ENCODE measurements at places on chromosomes 1 and 21. TPM values are rescaled to one million over a fixed set of nuclear protein-coding genes. Genes with fewer than 3 reads are reported as not detected.

- no peak for DNase-seq
Observed at GRCh38 chr1:205701420-205701819, 21.1 kb upstream of the SLC45A3 start.

DNA sequence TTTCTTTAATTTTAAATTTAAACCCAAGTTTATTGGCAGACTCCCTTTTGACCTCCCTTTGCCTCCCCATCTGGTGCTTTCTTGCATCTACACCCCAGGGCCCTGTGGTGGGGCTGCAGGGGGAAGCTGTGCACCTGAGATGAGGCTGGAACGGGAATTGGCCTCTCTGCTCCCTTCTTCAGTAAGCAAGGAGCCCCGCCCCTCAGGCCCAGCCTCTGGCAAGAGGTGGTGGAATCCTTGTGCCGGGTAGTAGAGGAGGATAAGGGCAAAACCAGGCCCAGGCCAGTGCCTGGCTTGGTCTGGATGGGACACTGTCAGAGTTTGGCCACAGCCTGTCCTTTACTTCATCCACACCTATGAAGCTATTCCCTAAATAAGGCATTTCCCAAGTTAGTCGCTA, 25.1 kb downstream of the ATP8B2 start:
- no peak for DNase-seq

DNA sequence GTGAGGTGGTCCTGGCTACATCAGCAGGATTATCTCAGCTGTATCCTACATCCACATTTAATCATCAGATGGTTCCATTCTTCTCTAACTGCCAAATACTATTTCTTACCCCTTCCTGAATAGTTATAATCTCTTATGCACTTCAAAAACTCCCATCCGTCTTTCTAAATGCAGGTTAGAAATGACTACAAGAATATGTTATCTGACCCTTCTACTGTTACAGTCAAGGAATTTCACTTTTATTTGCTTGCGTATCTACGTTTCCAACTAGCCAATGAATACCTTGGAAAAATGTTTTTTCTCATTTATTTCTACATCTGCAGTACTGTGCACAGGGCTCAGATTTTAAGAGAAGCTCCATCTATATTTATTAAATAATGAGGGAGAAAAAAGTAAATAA, 709.9 kb downstream of the KCNT2 start:
- DNase-seq = no peak

DNA sequence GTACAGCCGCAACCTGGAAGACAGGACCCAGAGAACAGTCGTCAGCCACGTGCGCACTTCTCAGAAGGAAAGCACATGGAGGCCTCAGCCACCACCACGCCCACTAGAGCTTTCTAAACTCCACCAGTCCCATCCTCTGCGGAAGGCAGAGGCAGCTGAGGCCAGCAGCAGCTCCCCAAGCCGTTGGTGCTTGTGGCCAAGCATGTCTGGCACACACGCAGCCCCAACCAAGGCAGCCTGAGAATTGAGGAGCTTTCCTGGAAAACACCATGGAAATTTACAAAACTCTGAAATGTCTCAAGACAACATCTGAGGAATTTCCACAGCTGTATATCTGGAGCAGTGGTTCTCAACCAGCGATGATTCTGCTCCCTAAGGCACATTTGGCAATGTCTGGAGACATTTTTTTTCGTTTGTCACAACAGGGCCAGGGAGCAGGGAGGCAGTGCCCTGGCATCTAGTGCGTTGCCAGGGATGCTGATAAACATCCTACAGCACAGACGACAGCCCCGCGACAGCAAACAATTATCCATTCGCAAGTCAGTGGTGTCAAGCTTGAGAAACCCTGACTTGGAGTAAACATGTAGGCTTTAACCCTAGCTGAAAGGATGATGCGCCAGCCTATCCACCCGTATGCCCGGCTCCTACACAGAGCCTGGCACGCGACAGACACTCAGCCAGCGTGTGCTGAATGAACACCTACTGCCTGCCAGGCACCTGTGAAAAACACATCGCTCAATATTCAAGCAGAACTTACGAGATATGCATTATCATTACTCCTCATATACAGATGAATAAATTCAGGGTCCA, 24.7 kb downstream of the NPHP4 start:
- DNase-seq = no peak

DNA sequence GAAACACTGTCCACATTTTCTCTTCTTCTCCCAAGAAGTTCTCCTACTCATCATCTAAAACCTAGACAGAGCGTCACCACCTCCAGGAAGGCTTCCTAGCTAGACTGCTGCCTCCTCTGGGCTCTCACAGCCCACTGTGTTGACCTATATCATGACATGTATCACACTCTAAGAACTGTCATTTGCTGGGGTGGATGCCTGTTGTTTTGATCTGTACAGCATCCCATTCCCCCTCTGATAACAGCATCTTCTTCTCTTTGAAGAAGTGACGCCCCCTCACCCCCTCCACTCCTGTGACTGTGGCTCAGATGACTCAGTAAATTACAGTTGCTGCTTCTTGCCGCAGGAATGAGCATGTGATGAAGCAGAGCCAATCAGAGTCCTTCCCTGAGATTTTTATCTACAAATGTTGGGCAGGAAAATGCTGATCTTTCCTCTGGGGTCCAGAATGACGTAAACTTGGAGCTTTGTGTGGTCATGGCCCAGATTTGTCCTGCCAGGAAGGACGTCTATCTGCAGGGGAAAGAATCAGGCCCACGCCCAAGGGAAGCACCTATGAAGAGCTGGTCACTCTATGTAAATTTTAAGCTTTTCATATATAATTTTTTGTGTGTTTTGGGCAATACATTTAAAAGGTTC, 28.0 kb upstream of the FOXO6 start:
- peak; percentile 57 for DNase-seq

DNA sequence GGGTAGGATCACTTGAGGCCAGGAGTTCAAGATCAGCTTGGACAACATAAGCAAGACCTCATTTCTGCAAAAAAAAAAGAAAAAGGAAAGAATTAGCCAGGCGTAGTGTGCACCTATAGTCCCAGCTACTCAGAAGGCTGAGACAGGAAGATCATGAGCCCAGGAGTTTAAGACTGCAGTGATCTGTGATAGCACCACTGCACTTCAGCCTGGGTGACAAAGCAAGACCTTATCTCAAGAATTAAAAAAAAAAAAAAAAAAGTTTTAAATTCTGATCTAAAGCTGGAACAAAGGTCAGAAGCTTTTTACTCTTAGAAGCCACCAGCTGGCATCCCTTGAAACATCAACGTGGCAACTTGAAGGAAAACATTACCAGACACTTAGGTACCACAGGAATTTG, 45.3 kb downstream of the HENMT1 start:
- DNase-seq = no peak

The S100A14 gene
- total RNA-seq = 1,223 TPM

GRCh38 chr1:195590649-195591048, 1017.6 kb downstream of the KCNT2 start:
- no peak for DNase-seq

The TEDDM1 gene
- total RNA-seq = not detected

GRCh38 chr21:33128538-33128937, 58.6 kb downstream of the OLIG1 start:
- no peak for DNase-seq

The HES3 gene
- total RNA-seq = not detected

The B3GALT2 gene
- total RNA-seq = not detected

The ADCY10 gene
- total RNA-seq = 0.14 TPM

The CLCA4 gene
- not detected for total RNA-seq

GRCh38 chr1:108819878-108820277, 37.0 kb downstream of the AKNAD1 start:
- no peak for DNase-seq

DNA sequence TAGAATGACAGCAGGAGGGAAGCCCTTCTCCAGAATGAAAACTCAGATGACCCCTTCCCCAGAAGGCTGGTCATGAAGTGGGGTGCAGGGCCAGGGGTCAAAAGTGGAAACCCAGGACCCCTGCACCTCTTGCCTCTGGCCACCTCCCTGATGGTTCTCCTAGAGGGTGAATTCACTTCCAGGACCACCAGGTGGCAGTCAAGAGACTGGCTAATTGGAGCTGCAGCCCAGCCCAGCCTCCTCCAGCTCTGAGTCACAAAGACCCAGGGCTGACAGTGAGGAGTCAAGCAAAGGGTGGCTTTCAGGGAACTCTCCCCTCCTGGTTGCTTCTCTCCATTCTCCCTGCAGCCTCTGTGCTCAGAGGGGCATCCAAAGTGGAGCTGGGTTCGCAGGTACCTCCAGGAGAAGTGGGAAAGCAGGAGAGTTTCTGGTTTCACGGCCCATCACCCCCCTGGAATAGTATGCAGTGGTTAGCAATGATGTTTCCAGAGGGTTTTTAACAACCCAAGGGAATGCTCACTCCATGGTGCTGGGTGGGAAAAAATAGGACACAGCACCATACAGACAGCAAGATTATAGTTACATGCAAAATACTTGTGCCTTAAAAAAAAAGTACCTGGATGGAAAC, 6.1 kb upstream of the EPHB2 start:
- DNase-seq = peak; percentile 54

DNA sequence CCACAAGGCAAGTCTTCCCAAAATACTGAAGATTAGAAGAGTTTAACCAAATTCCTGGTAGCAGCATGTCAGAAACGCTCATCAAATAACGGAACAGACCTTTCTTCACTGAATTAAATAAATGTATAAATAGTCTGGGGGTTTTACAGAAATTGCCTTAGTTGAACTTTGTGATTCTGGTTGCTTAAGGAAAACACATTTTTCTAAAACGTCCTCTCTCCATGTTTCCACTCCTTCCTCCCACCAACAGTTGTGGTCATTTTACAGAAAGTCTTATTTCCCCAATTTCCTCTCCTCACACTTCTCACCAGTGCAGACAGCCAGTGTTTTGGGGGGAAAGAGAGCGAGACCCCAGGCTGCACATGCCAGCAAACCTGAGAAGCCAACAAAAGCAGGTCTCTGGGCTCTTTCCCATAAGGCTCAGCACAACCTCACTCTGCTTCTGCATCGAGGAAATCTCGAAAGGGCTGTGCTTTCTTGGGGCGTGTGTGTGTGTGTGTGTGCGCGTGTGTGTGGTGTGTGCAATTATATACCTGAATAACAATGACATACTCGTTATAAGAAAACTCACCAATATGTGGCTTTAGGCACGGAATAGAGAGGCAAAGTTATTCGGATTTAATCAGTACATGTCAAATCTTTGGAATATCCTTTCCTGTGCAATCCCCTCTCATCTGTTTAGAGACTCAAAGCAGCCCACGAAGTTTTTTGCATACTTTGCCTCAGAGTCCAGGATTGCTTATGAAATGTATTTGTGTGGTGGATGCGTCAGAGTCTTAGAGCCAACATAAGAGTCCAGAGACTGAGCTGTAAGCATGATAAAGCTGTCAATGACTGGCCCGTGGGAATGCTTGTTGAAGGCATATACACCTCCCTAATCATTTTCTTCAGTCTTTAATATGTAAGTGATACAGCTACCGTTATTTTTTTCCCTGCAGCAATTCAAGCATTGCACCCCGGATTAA, 2.0 kb downstream of the KCNJ15 start:
- peak; percentile 80 for DNase-seq

The RGS8 gene
- not detected for total RNA-seq

All from foreskin keratinocyte (primary cell).